A549 (cell line): ENCODE measurements at places on chromosomes 1 and 21.

DNA sequence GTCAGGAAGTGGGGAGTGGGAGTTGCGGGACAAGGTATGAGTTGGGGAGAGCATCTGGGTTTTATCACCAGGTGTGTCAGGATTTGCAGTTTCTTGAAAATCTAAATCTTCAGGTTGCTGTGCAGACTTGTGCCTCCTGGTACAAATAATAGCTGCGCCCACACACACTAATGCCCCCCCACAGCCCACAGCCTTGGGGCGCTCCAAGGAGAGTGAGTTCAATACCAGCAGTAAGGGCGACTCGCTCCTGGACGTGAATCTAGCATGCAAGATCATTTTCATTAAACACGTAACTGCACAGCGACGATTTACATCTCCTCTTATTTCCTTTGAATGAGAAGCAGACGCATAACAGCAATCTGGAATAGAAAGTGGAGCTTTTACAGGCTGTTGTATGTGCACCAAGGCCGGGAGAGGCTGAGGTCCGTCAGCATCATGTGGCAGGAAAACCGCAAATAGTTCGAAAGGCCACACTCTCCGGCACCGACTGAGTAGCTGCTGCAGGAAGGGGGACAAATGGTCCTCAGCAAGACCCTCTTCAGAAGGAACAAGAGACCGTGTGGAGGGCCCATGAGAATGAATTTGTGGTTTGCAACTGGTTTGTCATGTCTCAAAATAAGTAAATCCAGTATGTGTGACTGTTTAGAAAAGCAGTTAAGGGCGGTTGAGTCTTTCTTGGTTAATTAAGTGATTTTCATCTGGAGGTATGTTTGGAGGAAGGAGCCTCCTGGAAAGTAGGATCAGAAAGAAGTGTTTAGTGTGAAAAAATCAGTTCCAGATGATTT lies 439.5 kb downstream of the SMYD3 start:
- no peak for DNase-seq

DNA sequence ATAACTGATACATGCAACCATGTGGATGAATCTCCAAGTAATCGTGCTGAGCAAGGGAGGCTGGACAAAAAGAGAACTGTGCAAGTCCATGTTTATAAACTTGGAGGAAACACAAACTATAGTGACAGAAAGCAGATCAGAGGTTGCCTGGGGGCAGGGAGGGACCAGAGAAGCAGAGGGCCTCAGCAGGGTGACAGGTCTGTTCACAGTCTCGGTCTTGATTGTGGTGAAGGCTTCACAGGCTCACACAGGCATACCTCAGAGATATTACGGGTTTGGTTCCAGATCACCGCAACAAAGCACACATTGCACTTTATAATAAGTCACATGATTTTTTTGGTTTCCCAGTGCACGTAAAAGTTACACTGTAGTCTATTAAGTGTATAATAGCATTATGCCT lies 28.5 kb downstream of the ACOT7 start:
- no peak for DNase-seq

- peak; percentile 55 for DNase-seq
Measured at GRCh38 chr1:54542120-54542961, 5.7 kb upstream of the ACOT11 start.

DNA sequence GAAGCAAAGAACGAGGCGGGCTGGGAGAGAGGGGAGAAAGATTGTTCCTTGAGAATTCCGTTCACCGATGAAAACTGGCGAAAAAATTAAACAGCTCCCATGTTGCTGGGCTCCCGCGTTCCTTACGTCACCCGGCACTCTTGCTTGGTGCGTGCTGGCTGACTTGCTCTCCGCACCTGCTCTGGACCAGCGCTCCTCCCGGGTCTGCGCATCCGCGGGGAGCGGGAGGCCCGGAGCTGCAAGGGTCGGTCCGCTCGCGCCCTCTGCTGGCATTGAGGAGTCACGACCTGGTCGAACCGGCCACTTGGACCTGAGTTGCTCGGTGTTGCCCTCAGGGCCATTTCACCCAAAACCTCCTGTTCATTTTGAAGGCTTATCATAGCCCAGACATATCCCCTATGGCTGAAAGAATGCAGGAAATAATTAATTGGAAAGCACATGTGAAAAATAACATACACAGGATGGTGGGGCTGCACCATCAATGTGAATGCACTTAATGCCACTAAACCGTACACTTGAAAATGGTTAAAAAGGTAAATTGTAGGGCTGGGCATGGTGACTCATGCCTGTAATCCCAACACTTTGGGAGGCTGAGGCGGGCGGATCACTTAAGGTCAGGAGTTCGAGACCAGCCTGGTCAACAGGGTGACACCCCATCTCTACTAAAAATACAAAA lies 98.9 kb upstream of the BACE2 start:
- peak; percentile 68 for DNase-seq

GRCh38 chr1:8687039-8687438 lies 130.4 kb downstream of the RERE start:
- DNase-seq, result no peak

DNA sequence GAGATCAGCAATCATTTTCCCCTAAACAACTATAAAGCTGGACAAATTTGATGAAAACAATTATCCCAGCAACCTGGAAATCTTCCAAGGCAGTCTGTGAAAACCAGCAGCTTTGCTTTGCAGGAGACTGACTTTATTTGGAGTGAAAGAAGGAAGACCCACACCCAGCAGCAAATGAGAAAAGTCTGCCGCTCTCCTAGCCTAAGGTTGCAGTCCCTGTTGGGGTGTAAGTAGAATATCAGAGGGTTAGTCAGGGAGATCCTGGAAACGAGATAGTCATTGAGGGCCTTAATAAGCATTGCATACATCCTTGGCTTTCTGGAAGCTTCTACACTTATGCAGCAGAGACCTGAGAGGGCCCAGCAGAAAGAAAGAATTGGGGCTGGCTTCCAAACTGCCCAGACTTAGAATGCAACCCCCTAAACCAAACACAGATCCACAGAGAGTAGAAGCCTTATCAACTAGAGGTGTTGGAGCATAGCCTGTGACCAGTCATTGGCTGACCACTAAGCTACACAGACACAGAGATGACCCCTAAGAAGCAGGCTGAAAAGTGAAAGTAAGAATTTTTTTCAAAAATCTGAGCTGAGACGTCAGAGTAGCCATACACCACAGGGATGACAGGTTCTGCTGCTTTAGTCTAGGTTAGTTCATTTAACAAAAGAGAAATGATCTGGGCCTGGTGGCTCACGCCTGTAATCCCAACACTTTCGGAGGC lies 98.3 kb downstream of the LYPLAL1 start:
- DNase-seq, result no peak

GRCh38 chr1:9444532-9444931 lies 94.7 kb upstream of the SLC25A33 start:
- no peak for DNase-seq

DNA sequence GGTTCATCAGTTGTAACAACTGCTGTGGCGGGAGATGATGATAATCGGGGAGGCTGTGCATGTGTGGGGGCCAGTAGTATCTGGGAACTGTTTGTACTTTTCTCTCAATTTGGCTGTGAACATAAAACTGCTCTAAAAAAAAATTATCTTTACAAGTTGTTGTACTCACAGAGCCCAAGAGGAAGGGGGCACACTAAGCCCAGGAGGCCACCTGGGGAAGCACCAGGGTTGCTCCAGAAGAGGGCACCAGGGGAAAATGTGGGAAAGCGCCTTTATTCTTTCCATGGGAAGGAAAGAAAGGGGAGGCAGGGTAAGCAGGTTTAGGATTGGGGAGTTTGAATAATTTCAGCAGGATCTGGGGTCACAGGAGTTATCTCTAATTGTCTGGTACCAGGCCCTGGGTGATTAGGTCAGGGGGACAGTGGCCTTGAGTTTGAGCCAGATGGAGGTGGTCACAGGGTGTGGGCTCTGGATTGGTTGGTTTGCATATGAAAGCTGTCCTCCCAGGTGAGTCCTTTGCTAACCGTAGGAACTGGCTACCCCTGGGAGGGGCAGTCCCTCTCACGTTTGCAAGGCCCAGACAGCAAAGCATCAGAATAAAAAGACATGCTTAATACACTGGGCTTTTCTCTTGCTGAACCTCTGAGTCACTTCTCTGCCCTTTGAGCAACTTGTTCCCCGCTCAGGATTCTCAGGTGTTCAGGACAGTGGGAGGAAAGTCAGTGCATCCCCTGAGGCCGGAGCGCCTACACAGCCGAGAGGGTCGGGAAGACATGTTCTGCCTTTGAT lies 11.2 kb downstream of the MYOC start:
- DNase-seq, result no peak

DNA sequence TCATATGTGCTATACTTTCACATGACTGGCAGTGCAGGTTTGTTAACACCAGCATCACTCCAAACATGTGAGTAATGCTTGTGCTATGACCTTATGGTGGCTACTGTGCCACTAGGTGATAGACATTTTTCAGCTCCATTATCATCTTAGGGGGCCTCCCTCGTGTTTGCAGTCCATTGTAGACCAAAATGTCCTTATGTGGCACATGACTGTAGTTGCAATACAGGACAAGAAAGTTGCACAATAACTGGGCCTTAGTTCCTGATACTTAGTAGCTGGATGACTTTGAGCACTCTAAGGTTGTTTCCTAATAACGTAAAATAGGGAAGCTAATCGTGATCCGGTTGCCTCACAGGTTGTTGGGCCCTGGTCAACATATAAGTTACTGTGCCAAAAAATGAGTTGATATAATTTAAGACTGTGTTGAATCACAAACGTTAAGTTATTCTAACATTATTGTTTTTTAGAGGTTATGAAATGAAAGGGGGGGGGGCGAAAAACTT lies 511 bp upstream of the SNX27 start:
- no peak for DNase-seq
